ENCODE measurements at places on chromosomes 16 and 17.

DNA sequence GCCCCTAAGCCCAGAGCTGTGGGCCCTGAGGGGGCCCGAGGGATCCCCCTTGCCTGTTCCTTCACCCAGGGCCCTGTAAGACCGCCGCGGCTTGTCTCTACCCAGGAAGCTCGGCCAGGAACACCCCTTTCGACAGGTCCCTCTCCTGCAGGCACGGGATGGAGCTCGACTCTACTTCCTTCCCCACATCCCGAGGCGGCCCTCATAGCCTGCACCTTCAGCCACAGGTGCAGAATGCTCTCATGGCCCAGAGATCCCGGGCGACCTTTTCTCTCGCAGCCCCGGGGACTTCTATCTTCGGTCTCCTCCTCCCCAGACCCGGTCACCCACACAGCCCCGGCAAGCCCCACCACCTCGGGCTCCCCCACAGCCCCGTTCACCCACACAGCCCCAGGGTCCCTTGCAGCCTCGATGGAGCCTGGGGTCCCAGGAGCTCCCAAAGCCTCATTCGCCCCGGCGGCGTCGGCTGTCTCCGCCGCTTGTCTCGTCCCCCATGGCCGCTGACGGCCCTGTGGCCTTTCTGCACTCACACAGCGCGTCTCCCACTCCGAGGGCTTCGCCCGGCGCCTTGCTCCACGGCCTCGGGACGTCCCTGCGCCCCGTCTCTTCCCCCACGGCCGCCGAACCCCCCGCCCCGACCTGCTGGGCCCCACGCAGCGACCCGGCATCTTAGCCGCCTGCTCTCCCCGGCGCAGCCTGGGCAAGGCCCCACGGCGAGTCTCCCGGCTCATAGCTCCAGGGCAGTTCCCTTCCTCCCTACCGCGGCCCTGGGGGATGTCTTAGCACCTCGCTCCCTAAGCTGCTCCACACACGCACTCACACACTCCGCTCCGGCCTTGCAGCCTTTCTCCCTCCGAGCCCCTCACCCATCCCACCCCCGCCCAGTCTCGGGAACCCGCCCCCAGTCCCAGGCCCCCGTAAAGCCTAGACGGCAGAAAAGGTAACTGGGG, 650 bp downstream of the KIAA0753 start:
- peak; percentile 26 for DNase-seq

GRCh38 chr17:75643643-75644017, 10.4 kb downstream of the SMIM5 start:
- DNase-seq: no peak

DNA sequence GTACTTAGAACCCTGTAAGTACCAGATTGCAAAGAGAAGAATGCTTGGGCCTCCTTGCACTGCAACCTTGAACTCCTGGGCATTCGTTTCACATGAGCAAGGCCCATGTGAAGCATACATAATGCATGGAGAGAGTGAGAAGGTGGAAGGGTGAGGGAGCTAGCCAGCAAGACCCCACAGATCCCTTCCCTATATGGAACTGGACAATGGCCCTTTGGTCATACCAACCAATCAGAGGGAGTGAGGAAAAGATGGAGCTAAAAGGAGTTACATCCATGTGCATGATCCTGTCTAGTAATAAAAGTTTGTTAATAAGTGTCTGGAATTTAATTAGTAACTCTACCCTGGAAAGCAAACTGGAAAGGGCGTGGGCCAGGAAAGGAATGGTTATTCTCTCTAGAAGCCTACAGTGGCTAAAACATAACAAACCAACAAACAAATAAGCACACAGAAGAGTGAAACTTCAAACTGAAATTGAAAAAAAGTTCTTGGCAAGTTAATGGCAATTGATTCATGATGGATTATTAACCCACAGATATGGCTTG, 29.6 kb downstream of the DNAH3 start:
- no peak for DNase-seq

- DNase-seq: no peak
Observed at GRCh38 chr16:20760346-20760745, 3.5 kb upstream of the ACSM3 start.

GRCh38 chr16:85412911-85413520, 200.1 kb upstream of the GSE1 start:
- DNase-seq: no peak

DNA sequence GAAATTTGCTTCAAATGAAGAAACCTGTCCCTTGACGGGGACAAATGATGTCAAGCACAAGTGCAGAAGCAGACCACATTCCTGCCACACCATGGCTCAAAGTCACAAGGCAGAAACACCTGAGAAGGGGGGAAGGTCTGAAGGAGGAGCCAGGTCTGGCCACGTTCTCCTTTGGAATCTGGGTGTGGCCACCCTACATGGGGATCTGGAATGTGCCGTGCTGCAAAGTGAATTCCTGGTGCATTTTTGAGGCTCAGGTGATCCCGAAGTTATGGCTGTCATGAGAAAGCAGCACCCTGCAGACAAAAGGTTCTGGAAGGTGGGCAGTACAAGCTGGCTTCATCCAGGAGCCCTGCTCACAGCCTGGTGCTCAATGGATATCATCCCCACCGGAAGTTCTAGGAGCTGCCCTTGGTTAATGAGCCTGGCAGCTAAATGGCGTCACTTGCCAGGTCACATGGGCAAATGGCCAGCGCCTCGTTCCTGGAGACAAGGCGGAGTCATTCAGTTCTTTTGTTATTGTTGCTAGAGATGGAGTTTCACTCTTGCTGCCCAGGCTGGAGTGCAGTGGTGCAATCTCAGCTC, 20.1 kb upstream of the ADCY9 start:
- peak; percentile 75 for DNase-seq

GRCh38 chr16:11315510-11315909, 29.7 kb upstream of the RMI2 start:
- DNase-seq: peak; percentile 91

GRCh38 chr16:5062051-5062450, 3.7 kb downstream of the C16orf89 start:
- DNase-seq: no peak

DNA sequence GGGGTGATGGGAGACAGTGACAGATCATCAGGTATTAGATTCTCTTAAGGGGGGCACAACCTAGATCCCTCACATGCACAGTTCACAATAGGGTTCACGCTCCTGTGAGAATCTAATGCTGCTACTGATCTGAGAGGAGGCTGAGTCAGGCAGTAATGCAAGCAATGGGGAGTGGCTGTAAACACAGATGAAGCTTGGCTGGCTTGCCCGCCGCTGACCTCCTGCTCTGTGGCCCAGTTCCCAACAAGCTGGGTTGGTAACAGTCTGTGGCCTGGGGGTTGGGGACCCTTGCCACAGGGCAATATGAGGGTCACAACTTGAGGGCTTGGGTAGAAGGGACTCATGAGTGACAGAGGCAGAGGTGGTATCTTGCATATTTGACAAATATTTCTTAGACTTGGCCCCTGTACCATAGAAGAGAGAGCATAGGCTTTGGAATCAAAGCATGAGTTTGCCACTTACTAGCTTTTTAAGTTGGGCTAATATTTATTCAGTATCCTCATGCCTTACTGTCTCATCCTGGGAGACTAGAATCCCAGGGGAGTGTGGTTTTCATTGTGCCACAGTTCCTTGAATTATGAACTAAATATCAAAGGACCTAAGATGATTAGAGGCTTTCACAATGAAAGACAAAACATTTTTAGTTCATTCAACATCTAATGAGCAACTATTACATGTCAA, 133.4 kb downstream of the SPACA3 start:
- DNase-seq: no peak

- no peak for DNase-seq
Observed at GRCh38 chr16:53836142-53836541, 132.2 kb downstream of the FTO start.

DNA sequence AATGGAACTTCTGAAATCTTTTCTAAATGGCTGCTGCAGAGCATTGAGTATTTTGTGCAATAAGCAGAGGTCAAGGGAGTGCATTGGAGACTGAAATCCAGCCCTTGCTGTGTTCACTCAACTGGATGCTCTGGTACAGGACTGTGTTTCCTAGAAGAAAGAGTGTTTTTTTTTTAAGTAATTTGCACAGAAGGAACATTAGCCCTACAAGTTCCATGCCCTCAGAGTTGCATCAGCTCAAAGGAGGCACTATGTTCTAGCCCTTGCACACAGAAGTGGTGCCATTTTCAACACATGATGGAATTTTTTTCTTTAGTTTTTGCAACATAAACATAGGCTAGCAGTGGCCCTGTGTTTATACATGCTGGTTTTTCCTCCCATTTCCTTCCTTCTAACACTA, 144.1 kb upstream of the HLF start:
- no peak for DNase-seq

DNA sequence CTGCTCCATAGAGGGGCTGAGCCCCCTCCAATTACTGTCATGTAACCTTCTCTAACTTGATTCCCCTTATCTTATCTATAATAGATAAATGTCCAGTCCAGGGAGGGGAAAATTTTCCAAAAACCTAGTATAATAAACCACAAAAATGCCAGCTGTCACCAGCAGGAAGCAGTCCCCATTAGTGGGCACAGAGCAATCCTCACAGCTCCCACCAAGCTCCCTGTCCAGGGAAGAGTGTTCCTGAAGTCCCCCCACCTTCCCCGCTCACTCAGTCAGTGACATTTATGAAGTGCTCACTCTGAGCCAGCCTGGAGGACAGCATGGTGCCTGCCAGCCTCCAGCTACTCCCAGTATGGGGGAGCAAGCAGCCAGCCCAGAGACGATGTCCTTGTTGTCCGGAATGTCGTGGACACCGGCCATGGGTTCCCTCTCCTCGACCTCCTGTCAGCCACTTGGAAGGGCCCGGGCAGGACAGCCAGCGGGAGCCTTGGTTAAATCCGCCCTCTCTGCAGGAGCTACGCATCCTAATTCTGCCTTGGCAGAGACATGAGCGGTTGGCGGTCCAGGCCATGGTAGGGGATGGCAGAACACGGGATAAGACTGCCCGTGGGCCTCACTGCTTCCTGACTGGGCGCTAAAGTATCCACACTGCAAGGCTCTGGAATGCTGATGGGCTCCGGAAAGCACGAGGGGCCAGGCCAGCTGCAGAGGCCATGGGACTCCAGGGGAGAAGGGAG, 102.0 kb upstream of the CDH5 start:
- no peak for DNase-seq

- no peak for DNase-seq
Observed at GRCh38 chr16:50521246-50521900, 26.8 kb upstream of the NKD1 start.

GRCh38 chr16:27999687-28000086, 63.8 kb downstream of the GSG1L start:
- DNase-seq: no peak

DNA sequence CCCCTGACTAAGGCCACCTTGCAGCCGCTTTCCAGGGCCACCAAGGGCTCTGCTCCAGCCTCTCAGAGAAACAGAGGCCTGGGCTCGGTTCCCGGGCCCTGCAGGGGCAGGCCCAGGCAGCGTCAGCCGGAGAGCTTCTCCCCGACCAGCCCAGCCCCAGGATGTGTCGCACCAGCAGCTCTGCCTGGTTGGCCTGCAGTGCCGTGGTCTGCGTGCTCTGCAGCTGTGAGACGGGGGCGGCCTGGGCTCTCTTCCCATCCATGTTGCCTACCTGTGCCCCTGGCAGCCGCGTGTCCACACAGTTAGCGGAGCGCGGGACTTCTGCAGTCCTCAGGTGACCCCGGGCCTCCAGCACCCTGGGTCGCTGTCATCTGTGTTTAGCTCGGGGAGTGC, 4.8 kb downstream of the IGFALS start:
- no peak for DNase-seq

DNA sequence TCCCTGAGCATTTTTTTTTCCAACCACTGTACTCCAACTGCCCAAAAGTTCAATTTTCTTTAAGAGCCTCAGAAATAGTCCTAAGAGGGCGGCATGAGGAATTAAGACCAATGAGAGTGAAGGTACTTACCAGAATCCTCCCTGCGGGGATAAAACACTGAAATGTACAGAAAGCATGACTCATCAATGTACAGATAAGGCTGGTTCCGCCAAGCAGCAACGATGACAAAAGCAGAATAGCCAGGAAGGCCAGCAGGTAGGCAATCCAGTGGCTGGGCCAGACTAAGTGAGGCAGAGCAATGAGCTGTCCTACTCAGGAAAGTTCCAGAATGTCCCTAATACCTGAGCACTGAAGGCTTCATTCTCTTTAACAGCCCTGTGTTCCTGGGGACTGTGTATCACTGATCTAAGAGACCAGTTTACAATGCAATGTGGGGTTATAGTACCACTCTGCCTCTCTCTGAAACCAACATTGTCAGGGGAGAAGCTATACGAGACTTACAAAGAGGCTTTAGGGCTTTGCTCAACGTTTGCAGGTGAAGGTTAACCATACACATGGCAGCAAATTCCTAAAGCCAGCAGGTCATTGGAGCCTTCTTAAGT, 11.0 kb upstream of the GPR139 start:
- no peak for DNase-seq

DNA sequence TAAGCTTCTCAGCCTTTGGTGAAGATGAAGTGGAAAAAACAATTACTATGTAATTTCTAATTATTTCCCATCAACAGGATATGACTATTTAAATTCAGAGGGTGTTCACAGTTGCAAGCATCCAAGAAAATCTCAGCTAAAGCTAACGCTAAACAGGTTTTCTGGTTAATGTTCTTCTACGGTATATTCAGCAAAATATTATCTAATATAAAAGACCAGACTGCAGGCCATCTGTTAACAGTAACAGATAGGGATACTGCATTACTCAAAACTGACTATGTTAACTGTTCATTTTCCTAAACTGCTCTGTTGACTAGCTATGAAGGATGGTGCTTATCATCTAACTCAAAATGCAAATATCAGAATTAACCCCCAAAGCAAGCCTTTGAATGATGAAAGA, 32.8 kb downstream of the GLG1 start:
- DNase-seq: no peak

- DNase-seq: no peak
Observed at GRCh38 chr16:3623642-3624041, 12.2 kb upstream of the SLX4 start.

GRCh38 chr17:42287305-42287976, 857 bp upstream of the STAT5A start:
- no peak for DNase-seq

DNA sequence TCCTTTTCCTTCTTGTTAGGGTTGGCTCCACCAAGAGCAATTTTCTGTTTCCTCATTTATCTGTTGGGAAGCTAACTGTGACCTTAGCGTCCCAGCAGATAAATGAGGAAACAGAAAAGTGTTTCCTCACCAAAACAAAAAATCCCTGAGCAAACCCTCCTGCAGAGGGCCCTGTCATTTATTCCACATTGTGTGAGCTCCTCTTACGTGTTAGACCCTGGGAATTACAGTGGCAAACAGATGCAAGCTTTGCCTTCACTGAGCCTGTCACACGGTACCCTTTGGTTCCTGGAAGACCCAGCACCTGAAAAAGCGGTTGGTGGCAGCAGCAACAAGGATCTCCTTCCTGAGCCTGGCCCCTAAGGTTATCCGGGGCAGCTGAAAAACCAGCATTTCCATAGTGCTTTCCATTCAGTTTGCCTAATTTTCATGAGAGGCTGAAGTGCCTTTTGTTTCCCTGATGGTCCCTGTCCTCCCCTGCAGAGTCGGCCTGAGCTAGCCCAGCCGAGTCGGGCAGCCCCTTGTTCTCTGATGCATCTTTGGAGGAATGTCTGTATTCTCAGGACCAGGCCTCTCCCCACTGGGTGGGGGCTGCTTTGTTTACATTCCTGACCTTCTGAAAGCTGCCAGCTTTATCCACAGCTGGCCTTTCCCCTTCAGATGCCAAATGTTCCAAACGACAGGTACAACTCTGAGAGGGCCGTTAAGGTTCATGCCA, 34.7 kb downstream of the YPEL2 start:
- peak; percentile 82 for DNase-seq

- DNase-seq: no peak
Observed at GRCh38 chr17:9529033-9529700, 46.5 kb downstream of the STX8 start.

All from urothelium cell line (cell line).